Activated CD8-positive, alpha-beta memory T cell treated with anti-CD3 and anti-CD28 coated beads for 1 hour (primary cell): ENCODE measurements at places on chromosomes 6 and 20.

DNA sequence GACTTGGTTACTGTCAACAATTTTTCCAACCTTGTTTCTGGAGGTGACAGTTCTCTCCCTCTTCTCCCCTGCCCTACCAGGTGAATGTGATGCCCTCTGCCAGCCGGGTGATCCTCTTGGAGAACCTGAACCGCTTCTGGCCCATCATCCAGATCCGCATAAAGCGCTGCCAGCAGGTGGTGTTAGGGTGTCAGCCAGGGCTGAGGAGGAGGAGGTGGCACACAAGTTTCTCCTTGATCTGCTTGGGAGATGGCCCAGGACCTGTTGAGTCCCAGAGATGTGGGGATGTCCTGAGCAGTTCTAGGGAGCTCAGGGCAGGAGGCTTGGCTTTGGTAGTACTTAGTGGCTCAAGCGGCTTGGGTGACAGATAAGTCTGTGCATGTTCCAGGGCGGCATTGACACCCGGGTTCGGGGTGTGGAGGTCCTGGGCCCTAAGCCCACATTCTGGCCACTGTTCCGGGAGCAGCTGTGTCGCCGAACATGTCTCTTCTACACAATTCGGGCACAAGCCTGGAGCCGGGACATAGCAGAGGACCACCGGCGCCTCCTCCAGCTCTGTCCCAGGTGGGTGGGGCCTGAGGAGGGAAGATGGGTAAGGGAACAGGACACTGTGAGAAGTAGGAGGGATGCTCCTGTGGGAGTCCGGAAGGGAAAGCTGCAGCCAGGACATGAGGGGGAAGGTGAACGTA is 21.2 kb downstream of the CUL9 start:
- no peak for DNase-seq

- no peak for DNase-seq
Measured at GRCh38 chr6:16184551-16184950, 53.8 kb upstream of the GMPR start.

GRCh38 chr6:18681832-18682503 is 294.8 kb downstream of the RNF144B start:
- DNase-seq: no peak

DNA sequence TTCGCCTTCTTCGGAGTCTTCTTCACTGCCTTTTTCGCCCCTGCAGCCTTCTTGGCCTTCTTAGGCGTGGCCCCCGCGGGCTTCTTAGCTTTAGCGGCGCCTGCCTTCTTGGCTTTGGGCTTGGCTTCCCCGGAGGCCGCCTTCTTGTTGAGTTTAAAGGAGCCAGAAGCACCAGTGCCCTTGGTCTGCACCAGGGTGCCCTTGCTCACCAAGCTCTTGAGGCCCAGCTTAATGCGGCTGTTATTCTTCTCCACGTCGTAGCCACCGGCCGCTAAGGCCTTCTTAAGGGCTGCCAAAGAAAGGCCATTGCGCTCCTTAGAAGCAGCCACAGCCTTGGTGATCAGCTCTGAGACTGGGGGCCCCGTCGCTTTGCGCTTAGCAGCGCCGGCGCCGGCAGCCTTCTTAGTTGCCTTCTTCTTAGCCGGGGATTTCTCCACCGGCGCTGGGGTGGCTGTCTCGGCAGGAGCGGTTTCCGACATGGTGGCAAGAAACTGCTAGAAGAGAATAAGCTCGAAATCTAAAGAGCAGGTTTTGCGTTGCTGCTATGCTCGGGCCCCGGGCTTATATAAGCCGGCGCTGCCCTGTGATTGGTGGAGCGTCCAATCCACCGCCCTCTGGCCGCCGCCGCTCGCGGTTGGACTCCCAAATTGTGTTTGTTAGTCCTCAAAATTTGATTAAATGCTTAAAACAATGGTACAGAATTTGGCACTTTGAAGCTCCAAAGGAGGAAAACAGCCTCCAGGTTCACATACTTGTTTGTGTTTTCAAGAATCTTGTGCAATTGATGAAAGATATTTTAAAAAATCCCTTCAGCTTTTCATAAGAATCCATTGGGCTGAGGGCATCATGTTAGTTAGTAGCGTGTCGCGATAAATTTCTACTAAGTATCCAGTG is 44.9 kb downstream of the OR2B2 start:
- no peak for DNase-seq

DNA sequence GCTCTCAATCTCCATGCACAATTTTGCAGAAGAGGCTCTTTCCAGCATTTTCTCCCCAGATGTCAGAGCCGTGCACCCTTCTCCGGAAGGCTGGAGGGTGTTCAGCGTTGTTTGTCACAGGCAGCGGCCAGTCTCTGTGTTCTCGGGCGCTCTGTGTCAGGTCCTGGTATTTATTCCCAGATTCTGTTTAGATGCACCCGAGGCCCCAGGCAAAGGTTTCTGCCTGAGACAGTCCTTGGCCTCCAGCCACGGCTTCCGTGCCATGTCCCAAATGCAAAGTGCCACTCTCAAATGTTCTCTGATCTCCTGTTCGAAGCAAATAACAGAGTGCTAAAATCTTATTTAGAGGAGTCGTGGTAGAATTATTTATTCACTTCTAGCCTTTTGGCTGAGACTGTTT is 140.3 kb upstream of the AGPAT4 start:
- no peak for DNase-seq

DNA sequence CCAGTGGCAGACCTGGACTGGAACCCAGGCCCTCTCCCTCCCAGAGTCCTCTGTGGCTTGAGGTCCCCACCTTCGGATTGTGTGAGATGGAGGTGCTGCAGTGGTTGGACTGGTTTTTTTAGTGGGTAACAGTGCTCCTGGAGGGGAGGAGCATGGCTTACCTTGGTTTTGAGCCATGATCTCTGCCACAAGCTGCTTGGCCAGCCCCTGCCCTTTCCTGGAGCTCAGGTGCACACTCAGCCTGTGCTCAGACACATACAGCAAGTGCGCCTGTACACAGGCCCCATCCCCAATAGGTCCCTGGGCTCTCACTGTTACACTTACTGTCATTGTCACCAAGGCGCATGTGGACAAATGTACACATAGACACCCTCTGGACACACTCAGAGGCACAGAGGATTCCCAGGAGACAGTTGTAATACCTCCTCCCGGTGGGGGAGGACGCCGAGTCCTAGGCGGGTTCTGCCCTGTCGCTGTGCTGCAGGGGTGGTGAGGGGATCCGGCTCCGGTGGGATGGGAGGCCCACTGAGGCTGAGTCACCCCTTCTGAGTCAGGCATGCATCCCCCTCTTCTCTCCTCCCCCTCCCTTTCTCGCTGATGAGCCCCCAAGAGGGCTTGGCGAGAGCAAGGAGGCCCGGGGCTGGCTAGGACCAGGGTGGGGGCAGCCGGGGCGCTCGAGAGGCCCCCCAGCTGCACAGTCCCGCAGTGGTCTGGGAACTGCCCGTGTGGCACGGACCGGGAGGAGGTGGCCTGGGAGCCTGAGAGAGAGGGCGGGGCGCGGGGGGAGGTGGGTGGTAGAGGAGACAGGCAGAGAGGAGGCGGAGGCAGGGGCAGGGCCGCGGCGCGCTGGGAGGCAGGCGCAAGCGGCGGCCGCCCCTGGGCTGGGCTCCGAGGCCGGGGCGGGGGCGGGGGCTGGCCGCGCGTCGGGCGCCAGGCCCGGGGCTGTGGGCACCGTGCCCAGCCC is 522 bp upstream of the EPB41L1 start:
- DNase-seq: no peak
